AG08395 (cell line): ENCODE measurements at places on chromosomes 3 and 15.

- DNase-seq, result no peak
Observed at GRCh38 chr3:183583331-183584245, 28.1 kb upstream of the KLHL6 start.

GRCh38 chr15:45648521-45649200 is 13.8 kb downstream of the SQOR start:
- peak; percentile 47 for DNase-seq

DNA sequence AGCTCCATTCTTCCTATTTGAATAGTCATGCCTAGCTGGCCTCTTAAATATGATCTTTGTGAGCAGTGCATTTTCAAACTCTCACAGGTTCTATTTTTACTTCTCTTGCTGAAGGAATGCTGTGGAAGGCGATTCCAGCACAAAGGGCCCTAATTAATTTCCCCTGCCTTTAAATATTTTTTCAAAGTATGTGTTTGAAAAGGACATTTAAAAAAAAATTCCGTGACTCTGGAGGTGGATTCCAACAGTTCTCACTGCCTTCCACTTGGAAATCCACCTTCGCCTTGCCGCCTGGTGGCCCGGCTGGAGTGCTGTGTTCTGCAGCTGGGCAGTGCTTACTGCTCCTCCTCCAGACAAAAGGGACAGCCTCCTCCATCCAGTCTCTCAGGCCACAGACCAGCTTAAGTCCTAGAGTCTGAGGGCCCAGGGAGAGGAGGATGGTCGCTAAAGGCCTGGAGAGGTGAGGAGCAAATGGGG is 61.5 kb upstream of the CORO2B start:
- DNase-seq, result peak; percentile 80

DNA sequence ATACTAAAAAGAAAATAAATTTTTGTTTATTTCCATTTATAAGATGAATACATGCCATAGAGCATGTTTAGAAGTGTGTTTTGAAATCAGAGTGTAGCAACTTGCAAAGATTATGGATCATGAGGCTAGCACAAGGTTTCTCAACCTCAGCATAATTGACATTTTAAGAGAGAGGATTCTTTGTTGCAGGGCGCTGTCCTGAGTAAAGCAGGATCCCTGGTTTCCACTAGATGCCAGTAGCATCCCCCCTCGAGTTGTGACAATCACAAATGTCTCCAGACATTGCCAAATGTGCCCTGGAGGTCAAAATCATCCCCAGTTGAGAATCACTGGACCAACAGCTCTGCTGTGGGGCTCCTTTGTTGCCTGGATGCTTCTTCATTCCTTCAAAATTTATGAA is 128.5 kb upstream of the RBMS3 start:
- DNase-seq, result no peak

- DNase-seq, result no peak
Observed at GRCh38 chr3:183018421-183019192, 38.3 kb upstream of the DCUN1D1 start.

DNA sequence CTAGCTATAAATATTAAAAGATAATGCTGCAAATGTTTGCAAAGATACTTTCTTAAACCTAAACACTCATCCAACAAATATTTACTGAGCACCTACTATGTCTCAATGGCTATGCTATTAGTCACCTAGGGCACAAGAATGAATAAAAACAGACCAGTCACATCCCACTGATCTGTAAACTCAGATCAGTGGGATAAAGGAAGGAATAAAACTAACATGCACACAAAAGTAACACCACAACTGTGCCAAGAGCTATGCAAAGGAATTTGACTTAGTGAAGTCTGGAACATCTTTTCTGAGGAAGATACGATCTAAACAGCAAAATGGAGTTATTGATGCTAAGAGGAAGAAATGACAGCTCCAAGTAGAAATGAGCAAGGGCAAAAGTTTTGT is 56.6 kb downstream of the CBLB start:
- DNase-seq, result peak; percentile 34

DNA sequence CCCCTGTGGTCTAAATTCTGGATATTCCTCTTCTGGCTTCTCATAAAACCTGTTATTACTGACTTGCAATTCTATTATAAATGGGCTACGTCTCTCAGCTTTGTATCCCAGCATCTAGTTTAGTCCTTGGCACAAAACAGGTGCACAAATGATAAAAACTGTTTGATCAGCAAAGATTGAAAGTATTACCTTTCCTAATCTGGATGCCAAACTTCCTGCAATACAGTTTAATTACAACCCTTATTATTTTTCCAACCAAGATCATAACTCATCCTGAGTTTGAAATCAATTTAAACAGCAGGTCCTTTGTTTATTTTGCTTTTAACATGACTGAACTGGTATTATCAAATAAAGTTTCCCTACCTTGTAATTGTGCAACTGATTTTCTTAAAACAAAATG is 132.6 kb downstream of the ATP1B3 start:
- no peak for DNase-seq

DNA sequence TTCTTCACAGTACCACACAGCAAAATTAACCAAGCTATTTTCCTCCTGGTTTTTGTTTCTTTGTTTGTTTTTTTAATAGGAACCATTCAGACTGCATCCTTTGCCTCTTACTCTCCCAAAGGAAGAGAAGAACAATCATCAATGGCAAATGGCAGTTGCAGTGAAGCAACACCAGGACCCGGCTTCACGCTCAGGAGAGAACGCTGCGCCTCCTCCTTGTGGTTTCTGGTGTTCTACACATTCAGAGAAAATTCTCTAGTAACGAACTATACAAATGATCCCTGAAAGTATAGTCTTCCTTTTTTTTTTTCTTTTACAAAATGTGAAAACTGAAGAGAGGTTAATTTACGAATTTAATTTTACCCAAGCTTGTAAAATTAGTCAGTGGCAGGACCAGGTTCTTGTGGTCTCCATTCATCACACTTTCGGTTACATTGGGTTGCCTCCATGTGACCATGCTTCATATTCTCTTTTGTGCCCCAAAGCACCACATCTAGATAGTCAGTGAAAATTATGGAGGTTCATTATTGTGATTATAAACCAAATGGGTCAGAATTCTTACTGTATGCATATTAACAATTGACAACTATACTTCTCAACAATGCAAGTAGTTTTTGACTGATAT is 10.6 kb upstream of the MINDY2 start:
- no peak for DNase-seq

DNA sequence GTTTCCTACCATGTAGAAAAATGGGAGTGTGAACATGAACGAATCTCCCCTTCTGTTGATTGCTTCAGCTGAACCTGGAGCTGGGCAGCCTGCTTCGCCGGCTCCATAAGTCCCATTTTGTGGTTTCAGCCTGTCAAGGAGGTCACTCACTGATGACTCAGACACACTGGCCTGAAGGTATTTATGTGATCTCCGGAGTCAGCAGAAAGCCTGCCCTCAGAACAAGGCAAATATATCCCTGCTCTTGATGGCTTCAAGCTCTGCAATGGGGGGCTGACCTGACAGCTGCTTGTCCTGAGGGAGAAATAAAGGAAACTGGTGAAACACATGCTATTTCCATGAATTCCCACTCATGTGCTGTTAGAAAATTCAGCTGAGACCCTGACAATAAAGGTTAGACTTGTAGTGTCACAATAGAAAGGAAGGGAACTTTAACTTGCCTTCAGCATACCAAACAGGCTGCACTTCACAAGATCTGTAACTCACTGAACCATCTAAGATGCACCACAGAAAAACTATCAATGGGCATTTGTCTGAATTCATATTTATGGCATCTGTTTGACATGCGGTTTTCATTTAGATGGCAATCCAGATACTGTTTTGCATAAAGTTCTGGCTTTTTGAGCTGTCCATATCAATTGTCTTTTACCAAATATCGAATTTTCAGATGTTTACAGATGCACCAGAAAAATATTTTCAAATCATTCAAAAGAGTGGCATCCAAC is 282.0 kb upstream of the VEPH1 start:
- DNase-seq, result peak; percentile 88

DNA sequence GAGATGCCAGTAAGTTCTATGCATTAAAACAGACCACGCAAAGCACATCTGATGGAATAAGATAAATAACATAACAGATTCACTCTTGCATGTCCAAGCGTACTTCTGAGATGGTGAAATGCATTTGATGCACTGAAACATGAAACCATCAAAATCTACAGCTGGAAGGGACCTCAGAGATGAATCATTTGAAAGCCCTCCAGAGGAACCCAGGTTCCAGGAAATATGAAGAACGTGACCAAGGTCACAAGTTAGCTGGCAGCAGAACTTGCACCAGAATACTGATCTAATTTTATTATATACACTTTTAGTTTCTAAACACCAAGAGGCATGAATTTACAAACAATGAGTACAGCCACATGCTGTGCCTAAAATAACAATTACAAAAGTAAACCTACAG is 957.1 kb downstream of the FHIT start:
- DNase-seq, result peak; percentile 22
